Astrocyte (in vitro differentiated cells and primary cell): ENCODE measurements at places on chromosomes 7 and 10. TPM values are rescaled to one million over a fixed set of nuclear protein-coding genes. Genes with fewer than 3 reads are reported as not detected.

CHRM2 gene
- total RNA-seq, result not detected in 2 replicates

OPN4 gene
- not detected in 2 replicates for total RNA-seq

UBE3C gene
- total RNA-seq, result 73.7 and 76.9 TPM in 2 replicates

TUBAL3 gene
- not detected in 2 replicates for total RNA-seq

OR2A1 gene
- not detected in 2 replicates for total RNA-seq

AKR1C1 gene
- total RNA-seq, result 0.60 and 1.3 TPM in 2 replicates
